ENCODE measurements at places on chromosomes 11 and 22.

DNA sequence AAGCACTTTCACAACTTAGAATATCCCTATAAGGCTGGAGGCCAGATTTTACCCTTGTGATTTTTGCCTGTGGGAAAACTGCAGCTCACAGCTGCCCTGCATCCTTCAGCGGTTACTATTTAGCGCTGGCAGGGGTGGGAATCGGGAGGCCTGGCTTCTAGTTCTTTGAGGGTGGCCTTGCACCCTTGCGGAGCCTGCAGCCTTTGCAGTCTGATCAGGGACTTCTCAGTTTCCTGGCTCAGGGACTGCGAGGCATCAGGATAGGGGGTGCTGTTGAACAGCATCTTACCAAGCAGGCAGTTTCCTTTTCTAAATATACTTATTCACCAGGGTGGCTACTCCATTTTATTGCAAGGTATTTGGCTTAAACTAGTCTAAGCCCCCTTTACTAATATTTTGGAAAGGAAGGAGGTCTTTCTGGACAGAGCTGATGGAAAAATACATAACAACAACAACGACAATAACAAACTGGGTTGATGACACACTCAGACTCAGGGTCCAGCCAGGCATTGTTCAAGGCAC is 2.9 kb upstream of the APOA1 start:
- DNase-seq: no peak

GRCh38 chr11:46675288-46675851 is 25.0 kb downstream of the ARHGAP1 start:
- DNase-seq: no peak

DNA sequence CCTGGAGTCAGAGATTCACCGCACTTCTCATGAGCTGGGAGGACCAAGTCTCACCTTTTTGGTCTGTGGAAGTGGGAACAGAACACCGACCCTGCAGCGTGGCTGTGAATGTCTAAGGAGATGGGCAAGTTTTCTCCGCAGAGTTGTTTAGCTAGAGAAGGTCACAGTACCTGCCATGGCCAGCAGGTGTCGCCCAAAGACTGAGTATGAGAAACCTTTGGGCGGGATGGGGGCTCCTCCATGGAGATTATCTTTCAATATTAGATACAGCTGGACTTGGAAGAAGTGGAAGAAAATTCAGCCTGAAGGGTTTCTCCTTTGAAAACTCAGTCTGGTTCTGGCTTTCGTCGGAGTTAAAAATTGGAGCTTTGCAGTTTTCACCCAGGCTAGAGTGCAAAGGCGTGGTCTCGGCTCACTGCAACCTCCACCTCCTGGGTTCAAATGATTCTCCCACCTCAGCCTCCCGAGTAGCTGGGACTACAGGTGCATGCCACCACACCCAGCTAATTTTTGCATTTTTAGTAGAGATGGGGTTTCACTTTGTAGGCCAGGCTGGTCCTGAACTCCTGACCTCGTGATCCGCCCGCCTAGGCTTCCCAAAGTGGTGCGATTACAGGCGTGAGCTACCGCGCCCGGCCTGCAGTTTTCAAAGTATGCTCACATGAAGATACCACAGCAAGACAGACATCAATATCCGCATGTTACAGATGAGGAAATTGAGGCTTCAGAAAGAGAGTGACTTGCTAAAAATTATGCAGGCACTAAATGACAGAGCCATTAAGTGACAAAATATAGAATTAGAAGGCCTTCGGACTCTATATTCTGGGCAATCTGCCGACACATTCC is 10.7 kb upstream of the DSCAML1 start:
- peak; percentile 38 for DNase-seq

GRCh38 chr11:116086426-116086825 is 582.2 kb upstream of the CADM1 start:
- DNase-seq: no peak

DNA sequence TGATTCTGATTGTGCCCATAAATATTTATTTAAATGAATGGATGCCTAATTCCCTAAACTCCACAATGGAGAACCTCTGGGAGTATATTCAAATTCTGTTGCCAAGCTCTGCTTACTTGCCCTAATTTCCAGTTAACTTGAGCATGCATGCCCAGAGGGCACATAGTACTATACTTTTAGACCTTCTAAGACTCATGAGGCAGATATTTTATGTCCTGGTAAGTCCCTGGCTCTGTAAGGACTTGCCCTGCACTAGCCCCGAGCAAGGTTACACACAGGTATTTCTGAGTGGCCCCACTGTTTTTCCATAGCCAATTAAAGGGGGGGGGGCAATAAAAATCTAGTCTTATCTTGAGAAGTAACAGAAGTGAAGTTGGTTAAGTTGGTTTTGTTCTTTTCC is 21.1 kb upstream of the CAPRIN1 start:
- no peak for DNase-seq

Data from RCC 7860 (cell line).